ENCODE measurements at places on chromosomes 1 and 21.

DNA sequence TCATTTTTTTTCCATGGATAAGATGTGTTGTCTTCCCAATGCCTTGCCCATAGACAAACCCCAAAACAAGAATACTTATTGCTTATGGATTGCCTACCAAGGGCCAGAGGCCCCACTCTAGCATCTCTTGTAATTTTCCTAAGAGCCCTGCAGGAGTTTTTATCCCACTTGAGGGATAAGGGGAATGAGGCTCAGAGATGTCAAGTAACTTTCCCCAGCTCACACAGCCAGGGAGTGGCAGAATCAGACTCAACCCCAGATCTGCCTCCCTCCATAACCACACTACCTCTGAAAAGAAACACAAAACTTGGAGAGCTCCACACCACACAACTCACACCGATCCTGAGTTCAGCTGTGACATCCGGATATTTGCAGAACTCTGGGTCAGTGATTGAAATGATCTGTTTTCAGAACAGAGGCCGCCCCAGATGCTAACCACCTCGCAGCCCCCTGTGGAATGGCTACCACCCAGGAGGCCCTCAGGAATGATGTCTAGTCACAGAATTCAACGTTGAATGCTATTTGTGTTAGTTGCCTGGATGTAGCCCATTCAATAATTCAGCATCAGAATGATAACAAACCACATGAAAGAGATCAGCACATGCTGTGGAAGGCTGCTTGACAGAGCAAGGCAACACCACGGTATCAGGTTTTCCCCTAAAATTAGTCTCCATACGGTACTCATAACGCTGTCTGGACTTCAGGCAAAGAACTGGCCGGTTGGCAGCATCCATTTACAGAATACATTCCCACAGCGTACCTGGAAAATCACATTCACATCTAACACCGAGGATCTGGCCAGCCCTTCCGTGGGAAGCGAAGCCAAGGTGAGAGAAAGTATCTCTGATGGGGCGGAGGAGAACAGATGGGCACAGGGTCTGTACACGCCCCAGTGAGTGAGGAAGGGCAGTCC, 231.9 kb downstream of the TOMM20 start:
- DNase-seq, result no peak

DNA sequence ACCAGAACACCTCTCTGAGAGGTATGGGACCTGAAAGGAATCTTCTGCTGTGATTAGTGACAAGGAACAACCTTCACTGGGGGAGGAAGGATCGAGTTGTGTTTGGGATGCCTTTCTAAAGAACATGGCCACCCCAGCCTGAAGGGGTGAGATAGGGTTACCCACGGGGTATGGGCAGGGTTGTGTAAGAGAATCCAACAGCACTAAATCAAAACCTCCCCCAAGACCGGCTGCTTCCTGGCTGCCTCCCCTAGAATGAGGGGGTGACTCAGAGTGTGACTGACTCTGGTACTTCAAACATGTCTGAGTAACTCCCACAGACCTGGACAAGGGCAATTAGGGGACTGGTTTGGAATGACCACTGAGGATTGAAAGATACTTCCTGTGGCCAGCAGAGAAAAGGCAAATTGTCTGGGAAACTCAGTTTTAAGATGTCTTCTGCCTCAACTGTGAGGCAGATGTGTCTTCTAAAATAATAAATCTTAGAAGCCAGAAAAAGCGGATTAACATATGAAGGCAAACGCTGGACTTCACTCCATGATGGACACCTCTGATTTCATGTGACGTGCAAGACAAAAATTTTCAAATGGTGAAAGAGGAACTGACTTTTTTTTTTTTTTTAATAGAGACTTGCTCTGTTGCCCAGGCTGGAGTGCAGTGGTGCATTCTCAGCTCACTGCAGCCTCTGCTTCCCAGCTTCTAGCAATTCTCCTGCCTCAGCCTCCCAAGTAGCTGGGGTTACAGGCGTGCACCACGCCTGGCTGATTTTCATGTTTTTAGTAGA, 6.7 kb upstream of the PTPN14 start:
- no peak for DNase-seq

DNA sequence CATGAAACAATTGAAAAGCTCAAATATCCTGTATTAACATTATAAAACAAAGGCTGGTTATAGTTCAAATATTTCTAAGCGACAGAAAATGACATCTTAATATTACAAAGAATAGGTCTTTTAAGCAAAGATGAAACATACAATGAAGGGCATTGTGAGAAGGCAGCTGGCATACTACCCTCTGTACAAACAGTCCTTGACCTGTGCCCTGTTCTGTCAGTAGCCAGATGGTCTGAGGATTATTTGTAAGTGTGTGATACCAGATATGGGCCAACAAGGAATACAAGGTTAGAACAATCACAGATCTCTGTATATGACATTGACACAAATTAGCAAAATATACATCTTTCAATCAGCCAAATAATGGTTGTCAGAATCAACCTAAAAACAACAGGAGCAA, 1350.4 kb downstream of the AMY1C start:
- no peak for DNase-seq

- DNase-seq, result no peak
Measured at GRCh38 chr1:220983877-220984635, 104.8 kb downstream of the HLX start.

DNA sequence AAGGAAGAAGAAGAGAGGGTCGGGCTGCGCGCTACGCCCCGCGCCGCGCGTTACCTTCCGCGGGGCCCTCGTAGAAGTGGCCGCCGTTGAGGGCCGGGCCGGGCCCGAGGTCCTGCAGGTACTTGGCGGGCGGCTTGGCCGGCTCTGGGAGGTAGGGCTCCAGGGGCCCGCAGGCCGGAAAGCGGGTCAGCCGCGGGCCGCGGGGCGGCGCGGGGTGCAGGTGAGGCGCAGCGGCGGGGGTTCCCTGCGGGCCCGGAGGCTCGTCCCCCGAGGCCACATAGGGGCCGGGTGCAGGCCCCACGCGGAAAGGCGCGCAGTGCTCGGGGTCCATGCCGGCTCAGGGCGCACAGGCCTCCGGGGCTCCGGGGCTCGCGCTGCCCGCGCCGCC, 196 bp downstream of the ALX3 start:
- DNase-seq, result no peak

DNA sequence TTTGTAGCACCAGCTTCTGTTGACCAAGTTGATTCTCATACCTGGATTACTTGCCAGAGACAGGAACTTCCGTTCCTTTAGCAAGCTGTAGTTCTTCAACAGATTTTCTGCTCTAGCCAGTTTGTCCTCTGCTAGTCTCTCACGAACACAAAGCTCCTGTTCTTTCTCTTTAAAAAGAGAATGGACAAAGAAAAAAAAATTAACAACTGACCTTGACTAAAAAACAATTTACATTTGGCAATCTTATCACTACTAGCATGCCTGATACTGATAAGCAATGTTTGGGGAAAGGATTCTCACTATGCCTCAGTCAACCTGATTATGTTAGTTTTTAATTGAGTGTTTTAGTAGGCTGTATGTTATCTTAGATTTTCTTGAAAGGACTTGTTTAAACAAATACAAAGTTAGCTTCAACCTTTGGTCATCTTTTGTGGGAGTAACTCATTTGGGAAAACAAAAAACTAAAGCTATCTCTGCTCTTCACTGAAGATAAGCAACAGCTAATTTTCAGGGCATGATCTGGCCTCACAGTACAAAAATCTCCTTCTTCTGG, 8.3 kb downstream of the NEK2 start:
- no peak for DNase-seq

- DNase-seq, result no peak
Measured at GRCh38 chr1:89965193-89965768, 29.6 kb upstream of the ZNF326 start.

DNA sequence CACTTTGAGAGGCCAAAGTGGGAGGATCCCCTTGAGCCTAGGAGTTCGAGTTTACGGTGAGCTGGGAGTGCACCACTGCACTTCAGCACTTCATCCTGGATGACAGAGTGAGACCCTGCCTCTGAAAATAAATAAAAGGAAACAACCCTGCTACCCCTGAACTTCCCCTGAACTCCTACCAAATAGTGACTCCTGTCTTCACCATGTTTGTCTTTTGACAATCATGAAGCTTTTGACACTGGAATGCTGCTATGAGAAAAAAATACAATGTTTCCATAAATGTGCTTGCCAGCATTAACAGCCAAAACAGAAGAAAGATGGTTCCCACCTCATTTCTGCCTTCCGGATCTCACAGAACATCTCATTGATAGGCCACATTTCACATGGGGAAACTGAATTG, 10.4 kb downstream of the ZBTB8A start:
- DNase-seq, result no peak

DNA sequence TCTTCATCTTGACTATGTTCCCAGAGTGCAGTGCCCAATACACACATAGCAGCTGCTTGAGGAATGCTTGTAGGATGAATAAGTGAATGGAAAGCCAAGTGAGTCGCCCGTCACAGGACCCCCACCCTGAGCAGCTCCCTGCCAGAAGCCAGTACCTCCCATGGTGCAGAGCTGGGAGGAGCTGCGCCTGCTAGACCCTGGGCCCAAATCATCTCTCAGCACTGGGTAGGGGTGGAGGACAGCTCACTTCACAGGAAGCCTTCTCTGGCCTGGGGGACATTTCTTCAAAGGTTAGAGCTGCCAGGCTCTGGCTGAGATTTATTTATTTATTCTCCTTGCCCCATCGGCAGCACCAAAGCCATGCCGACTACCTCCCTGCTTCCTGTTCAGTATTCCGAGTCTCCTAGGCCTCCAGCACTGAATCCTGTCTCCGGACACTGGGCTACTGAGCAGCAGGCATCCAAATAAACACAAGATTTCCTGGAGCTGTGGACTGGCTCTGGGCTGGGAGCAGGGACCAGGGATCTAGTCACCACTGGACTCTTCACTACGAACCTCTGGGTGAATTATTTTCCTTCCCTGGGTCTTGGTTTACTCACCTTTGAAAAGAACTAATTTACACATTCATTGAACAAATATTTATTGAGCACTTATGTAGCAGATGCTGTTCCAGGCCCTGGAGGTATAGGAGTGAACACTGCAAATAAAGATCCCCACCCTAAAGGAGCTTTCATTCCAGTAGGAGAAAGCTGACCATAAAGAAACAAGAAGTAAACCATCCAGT, 187.7 kb downstream of the TRABD2B start:
- DNase-seq, result no peak

DNA sequence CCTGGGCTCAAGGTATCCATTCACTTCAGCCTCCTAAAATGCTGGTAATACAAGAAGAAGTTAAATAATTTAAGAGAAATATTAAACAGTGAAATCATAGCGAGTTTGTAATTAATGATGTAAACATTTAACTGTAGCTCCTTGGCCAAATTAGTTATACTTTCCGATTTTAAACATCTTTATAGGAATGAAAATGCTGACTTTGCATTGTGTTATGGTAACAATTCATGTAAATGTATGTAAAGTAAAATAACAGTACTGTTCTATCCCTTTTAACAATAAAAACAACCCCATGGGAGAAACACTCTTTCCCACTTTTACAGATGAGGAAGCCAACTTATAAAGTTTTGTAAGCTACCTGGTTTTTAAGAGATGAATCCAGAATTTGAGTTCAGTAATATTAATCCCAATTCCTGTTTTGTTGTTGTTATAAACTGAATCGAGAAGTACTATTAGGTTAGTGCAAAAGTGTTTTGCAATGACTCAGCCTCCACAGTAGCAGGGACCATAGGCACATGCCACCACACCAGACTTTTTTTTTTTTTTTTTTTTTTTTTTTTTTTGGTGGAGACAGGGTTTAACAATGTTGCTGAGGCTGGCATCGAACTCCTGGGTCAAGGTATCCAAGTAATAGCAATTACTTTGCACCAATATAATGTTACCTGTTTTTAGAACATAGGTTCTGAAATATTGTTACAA, 1360.4 kb downstream of the BRINP3 start:
- no peak for DNase-seq

- DNase-seq, result no peak
Measured at GRCh38 chr1:88890791-88891317, 513 bp downstream of the GTF2B start.

GRCh38 chr1:115063228-115063901, 25.9 kb downstream of the TSPAN2 start:
- DNase-seq, result no peak

DNA sequence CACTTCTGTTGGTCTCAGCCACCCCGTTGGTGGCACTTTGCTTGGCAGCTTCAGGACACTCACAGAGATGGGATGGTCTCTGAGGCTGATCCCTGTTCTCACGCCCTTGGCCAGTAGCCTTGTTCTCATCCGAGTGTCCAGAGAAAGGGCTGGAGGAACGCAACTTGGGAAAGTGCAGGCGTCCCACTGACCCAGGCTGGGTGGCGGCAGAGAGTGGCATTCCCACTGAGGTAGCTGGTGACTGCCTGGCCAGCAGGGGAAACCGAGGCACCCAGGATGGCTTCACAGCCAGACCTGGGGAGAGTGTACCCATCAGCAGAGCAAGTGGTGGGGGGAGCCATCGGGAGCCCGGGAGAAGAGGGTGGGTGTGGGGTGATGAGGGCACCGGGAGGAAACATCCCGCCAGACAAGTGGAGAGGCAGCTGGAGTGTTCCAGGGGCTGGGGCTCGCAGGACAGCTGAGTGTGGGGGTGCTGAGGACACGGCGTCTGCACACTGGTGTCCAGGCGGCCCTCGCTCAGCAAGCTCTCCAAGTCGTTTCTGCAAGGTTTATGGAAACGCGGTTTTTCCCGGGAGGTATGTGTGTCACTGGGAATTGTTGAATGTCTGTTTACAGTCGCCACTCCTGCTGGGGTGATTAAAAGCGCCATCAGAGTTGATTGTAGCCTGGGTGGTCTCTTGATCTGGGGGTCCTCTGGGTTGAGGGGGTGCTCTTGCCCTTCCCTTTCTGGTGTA, 97.8 kb downstream of the SIK1 start:
- no peak for DNase-seq

- DNase-seq, result no peak
Measured at GRCh38 chr1:32925403-32926162, 24.4 kb upstream of the TMEM54 start.

- DNase-seq, result no peak
Measured at GRCh38 chr1:235473806-235474205, 30.4 kb downstream of the B3GALNT2 start.

DNA sequence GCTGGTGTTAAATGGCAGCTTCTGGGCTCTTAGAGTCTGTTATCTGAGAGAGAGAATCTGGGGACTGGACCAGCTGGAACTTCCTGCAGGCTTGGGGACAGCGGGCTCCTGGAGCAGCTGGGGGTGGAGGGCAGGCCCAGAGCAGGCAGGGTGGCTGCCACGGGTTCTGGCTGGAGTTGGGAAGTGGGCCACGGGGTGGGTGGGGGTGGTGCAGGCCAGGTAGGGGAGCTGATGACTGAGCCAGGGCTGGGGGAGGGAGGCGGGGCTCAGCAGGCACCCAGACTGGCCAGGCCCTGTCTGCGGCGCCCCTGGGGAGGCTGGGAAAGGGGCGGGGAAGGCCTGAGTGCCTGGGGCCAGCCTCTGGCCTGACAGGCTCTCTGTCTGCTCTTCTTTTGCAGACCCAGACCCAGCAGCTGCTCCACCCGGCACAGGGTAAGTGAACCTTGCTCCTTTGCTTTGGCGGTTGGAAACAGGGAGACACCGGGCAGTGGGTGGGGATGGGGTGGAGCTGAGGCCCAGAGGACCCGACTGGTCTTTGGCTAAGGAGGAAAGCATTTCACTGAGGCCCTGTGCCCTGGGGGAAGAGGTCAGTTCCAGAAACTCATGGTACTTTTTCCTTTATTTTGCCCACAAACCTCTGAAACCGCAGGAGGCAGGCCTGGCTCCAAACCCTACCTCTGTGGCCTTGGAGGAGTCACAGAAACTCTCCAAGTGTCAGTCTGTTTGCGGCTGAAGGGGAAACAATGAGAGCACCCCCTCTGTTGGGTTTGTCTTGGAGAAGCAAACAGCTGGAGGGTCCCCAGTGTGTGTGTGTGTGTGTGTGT, 48.8 kb downstream of the ARHGEF10L start:
- DNase-seq, result no peak

Measured in stimulated activated CD8-positive, alpha-beta memory T cell treated with anti-CD3 and anti-CD28 coated beads, Interleukin-15, amount 100 ng/mL, for 24 hours (primary cell).